ENCODE measurements at places on chromosomes 5 and 9. TPM values are rescaled to one million over a fixed set of nuclear protein-coding genes. Genes with fewer than 3 reads are reported as not detected.

Gene FAM200C
- polyA plus RNA-seq: 5.5 TPM

Gene MLANA
- 0.09 TPM for polyA plus RNA-seq

Gene CDKN2AIPNL
- 42.1 TPM for polyA plus RNA-seq

Gene DDX4
- 0.57 TPM for polyA plus RNA-seq

Gene CER1
- polyA plus RNA-seq: 0.07 TPM

DNA sequence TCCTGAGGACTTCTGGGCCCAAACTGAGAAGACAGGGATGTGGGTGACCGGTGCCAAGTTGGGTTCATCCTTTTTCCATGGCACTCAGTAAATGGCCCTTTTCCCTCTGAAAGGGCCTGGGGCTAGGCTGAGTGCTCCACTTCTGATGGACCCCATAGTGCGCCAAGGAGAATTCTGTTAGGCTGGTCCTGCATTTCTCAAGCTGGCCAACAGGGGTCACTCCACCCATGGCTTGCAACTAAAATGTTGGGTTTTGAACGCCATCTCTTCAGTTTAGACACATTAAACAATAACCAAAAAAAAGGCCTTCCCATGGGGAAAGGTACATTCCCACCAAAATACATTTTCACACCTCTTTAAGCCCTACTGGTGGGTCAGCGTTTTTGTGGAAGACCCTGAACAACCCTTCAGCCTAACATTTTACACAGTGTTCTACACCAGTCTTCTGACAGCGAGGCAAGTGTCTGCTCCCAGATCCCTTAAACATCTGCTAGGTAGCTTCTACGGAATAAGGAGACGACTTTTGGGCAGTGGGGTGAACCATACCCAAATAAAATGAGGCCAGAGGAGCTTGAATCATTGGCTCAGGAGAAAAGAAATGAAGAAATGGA lies 27.3 kb downstream of the CNTFR start:
- DNase-seq: no peak

DNA sequence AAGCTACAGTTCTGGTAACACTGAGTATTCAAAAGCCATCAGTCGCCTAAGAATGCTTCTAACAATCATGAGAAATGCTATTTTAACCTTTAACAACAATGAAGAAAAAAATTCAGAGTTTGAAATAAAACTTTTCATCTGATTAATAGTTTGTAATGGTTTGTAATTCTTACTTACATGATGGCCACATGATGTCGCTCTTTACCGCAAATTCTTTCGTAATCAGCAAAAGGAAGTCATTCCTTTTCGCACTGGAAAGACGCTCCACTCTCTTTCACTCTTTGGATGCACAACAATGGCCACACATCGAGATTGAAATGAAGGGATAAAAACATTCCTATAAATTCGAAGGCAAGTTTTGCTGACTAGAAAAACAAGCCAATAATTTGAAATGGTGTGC lies at the start of gene PCDHA7:
Gene PCDHA7, plus strand, starts transcription at position 277 of the 400 bp plus-strand sequence. Its CDS starts 115 bp downstream, at position 392.
- DNase-seq: no peak

DNA sequence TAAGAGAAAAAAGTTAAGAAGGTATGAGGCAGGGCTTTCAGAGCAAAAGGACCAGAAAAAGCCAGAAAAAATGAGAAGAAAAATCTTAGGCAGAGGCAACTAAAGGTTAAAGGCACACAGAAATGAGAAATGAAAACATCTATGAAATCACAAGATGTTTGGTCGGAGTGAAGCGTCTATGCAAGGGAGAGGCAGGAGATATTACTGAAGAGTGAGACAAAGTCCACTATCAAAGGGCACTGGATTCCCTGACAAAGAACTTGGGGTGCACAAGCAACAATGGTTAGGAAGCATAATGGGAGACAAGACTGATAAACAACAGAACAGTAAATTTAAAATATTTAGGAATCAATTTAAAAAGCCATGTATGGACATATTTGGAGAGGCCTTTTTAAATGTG lies 16.9 kb downstream of the PANK3 start:
- no peak for DNase-seq

- DNase-seq: no peak
These were observed 8.3 kb upstream of the DDX41 start for GRCh38 chr5:177524941-177525655.

DNA sequence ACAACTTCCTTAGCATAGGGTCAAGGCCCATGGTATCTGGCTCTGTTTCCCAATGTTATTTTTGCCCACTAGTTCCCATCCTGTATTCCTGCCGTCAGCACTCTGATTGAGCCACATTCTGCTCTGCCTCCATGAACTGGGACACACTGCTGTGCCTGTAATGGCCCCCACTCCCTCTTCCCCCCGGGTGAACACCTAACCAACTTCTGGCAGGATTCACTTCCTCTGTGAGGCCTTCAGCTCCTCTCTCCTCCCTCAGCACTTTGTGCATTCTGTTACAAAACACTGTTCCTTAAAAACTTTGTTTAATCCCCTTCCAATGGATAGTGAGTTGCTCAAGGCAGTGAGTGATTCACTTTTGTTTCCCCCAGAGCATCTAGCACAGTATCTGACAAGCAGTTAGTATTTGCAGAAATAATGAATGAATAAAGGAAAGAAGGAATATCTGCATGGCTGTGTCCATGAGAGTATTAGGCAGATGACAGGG lies 183.6 kb downstream of the EFNA5 start:
- DNase-seq: no peak

GRCh38 chr5:150499437-150499956 lies 8.4 kb upstream of the NDST1 start:
- DNase-seq: no peak

GRCh38 chr5:120901199-120901598 lies 437.1 kb downstream of the PRR16 start:
- DNase-seq: no peak

GRCh38 chr9:96150324-96151227 lies 151.4 kb downstream of the HSD17B3 start:
- DNase-seq: peak; percentile 47

- DNase-seq: no peak
These were observed 14.6 kb downstream of the ENTREP1 start for GRCh38 chr9:69339620-69340019.

DNA sequence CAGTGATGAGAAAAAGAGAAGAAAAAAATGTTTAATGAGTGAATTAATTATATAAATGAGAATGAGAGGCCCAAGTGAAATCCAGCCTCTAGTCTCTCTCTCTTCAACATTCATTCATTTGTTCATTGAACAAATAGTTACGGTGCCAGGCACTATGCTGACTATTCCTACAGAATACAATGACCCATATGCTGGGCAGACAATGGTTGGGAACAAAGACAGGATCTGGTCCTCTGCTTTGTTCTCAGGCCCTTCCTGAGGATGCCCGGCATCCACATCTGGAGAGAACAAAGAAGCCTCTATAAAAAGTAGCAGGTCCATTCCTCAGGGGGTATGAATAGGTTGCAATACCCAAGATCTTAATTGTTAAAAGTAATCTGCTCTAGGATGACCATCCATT lies 6.9 kb downstream of the ADAM19 start:
- no peak for DNase-seq

DNA sequence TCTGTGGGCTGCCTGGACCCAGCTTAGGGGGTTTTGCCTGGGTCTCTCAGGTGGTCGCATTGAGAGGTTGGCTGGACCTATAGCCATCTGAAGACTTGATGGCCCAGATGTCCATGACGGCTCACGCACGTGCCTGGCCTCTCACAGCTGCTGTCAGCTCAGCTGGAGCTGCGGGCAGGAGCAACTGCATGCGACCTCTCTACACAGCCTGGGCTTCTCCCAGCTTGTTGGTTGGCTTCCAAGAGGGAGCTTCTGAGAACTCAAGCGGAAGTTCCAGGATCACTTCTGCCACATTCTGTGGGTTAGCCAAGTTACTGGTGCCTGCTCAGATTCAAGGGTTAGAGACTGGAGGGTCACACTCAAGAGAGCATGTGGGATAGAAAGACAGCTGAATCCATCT lies 99.2 kb downstream of the DAPK1 start:
- DNase-seq: no peak

- no peak for DNase-seq
These were observed 152.9 kb upstream of the IRX2 start for GRCh38 chr5:2904399-2904798.

DNA sequence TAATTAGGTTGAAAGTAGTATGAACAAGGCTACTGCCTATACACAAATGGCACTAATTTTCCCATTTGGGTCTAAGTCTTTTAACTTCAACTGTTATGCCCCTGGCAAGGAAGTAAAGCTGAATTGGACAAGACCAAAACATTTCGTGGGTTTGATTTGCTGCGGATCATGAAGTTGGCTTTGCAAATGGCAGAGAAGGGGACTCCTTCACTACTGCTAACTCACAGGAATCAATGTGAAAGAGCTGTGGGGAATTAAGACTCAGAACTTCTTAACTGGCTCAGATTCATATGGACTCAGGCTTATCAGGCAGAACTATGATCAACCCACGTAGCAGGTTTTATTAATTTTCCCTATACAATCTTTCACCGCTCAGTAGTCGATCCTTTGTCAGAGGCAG lies 73.8 kb upstream of the IFNE start:
- DNase-seq: no peak

DNA sequence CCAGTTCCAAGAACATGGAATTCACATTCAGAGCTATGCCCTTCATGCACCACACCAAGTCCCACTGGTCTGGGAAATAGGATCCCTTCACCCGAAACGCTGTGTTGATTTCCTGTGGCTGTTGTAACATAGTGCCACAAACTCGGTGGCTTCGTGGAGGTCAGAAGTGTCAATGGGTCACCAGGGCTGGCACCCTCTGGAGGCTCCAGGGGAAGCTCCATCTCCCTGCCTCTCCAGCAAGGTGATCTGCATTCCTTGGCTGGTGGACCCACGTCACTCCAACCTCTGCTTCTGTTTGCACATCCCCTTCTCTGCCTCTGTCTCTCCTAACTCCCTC lies 28.9 kb upstream of the ALDH1B1 start:
- no peak for DNase-seq

- no peak for DNase-seq
These were observed 509.3 kb upstream of the NUDT12 start for GRCh38 chr5:104071887-104072286.
